ENCODE measurements at places on chromosomes 1 and 21.

GRCh38 chr1:44318097-44319088, 36.7 kb downstream of the ERI3 start:
- peak; percentile 15 for DNase-seq

- no peak for DNase-seq
Observed at GRCh38 chr1:101064697-101065096, 39.1 kb upstream of the DPH5 start.

DNA sequence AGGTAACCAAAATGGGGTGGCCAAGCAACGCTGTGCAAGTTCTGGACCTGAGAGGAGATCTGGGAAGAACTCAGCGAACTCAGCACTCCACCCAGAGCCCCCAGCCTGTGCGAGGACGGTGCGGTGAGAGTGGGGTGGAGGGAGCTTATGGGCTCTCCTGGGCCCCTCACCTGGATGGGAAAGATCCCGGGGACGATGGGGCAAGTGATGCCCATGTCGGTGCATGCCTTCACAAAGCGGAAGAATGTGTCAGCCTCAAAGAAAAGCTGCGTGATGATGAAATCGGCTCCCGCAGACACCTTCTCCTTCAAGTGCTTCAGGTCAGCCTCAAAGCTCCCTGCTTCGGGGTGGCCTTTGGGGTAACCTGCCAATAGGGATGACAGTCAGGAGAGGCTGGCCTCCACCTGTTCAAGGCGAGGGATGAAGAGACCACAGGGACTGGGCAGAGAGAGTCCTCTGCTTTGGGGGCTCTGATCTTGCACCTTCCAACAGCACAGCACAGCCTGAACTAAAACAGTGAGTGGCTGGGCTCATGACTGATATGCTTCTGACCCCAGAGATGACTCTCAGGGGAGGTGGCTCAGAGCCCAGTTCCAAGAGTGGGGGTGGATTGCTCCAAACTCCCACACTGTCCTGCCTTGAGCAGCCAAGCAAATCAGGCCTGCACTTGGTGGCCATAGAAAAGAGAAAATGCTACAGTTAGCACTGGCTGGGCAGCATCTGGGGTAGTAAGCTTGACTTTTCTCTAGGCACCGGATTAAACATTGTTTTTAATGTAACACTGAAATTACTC, 9.5 kb downstream of the MTHFR start:
- DNase-seq, result no peak

DNA sequence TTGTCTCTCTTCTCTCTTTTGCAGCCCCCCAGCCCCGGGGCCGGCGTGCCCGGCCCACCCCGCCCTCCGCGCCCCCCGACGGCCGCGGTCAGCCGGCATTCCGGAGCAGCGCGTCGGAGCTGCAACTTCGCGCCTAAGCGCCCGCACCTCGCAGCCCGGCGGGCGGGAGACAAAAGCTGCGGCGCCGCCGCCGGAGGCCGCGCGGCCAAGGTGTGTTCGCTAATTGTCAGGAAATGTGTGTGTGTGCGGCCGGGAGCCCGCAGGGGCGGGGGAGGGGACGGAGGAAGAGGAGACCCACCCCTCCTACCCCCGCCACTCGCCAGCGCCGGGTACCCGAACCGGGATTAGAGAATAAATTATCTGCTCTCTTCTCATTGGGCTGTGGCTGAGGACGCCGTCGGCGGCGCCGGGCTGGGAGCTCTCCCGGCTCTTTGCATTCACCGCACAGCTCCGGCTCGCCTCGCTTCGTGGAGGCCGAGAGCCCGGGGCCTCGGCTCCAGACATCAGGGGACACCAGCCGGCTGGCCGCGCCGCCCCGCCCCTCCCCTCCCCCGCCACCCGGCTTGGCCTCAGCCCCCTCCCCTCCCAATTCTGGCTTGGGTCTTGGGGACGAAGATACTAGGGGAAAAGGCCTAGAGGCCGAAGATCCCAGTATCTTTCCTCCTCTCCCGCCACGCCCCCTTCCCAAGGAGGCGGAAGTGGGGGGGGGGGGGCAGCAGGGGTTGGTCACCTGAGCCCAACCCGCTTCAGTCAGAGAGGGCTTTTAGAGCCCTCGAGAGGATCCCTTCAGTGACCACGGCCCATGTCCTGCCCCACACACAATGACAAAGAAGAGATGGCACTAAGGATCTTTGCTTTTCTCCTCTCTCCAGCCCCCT, 1.3 kb upstream of the BLACAT1 start:
- DNase-seq, result peak; percentile 53

GRCh38 chr21:33257094-33257803, 8.9 kb upstream of the IL10RB start:
- DNase-seq, result no peak

GRCh38 chr1:7783178-7783711, 846 bp upstream of the PER3 start:
- DNase-seq, result peak; percentile 60

DNA sequence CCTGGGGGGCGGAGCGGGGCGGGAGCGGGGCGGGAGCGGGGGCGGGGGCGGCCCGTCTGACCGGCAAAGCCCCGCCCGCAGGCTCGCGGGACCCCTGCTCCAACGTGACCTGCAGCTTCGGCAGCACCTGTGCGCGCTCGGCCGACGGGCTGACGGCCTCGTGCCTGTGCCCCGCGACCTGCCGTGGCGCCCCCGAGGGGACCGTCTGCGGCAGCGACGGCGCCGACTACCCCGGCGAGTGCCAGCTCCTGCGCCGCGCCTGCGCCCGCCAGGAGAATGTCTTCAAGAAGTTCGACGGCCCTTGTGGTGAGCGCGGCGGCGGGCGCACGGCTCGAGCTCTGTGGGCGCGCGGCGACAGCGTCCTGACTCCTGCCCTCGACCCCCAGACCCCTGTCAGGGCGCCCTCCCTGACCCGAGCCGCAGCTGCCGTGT, 21.2 kb downstream of the AGRN start:
- DNase-seq, result no peak

- DNase-seq, result no peak
Observed at GRCh38 chr1:226126824-226127569, 59.5 kb downstream of the ACBD3 start.

DNA sequence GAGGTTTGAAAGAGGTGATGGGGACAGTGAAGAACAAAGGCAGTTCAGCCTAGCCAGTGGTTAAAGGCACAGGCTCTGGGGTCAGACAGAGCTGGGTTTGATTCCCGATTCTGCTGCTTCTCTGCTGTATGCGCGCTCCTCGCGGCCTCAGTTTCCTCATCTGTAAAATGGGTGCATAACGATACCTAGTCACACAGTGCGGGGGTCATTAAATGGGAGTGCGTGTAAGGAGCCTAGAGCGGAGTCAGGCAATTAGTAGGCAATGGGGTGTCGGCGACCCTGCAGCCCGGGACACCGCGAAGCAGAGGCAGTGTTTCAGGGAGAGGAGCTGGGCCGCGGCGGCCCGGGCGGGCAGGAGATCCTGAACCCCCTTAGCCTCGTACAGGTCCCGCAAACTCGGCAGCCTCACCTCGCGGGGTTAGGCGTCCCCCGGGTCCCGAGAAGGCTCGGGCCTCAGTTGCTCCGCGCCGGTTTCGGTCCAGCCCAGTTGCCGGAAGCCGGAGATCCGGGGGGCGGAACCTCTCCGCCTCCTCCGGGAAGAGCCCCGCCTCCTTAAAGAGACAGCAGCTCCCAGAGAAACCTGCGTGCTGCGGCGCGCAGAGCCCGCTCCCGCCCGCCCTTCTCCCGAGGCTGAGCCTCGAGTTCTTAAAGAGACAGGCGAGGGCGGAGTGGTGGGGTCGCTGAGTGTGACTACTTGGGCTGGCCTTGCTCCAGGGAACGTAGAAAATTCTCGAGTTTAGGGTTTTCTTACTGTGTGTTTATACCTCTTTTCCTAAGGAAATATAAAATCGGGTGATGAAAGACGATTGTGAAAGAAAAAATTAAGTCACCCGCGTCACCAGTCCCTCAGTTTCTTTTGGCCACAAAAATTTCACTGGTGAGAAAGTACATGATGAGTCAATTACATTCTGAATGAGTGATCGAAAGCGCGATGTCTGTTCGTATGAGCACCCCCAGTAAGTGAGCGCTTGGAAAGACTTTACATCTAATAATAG, at the start of gene YIPF1:
Gene YIPF1 (minus strand): TSS at position 494 of the 995 bp plus-strand sequence. CDS start 860 bp downstream, outside the sequence.
- peak; percentile 84 for DNase-seq

DNA sequence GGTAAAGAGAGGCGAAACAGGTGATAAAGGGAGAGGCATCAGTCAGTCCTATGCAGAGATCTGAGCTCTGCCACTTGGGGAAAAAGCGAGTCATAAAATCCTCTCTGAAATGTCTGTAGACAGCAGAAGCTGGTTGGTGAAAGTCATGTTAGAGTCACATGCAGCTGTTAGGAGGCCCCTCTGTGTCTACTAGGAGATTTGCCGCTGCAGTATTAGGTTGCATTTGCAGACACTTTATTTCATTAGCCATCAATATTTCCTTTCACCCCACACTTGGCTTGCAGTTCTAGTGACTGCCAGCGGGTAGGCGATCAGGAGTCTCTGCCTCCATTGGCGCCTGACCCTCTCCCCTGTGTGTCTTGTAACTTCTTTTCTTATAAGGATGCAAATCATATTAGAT, 16.2 kb downstream of the ATP1A4 start:
- no peak for DNase-seq

Data from SW480 (cell line).